Hematopoietic multipotent progenitor cell treated with erythropoietin and hydrocortisone succinate and interleukin-3 and kit ligand, for 17 days (in vitro differentiated cells): ENCODE measurements at places on chromosomes 2 and 18.

GRCh38 chr2:166293984-166294383, 81.8 kb downstream of the SCN9A start:
- no peak for DNase-seq

DNA sequence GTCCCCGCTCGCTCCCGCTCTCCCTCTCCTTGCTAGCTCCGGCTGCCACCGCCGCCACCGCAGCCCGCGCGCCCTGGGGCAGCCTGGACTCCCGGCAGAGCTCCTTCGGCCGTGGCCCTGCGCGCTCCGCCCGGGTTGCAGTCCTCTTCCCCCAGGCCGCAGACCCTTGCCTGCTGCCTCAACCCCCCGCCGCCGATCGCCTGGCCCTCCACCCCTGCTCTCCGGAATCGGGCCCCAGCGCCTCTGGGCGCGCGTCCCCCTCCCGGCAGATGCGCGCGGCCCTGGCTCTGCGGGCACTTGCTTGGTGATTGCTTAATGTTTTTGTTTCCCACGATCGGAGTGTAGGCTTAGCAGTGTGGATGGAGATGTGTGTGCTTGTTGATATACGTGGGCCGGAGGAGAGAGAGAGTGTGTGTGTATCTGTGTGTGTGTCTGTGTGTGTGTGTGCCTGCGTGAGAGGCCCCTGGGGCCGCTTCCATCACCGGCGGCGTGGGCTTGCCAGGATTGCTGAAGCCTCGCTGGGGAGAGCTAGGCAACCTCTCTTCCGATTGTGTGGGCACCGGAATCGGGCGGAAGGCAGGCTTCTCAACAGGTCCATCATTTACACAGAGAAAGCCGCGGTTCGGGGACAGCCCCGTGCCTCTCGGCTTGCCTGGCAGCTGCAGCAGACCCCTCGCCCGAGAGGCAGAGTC, 877 bp downstream of the INHBB start:
- DNase-seq: no peak

DNA sequence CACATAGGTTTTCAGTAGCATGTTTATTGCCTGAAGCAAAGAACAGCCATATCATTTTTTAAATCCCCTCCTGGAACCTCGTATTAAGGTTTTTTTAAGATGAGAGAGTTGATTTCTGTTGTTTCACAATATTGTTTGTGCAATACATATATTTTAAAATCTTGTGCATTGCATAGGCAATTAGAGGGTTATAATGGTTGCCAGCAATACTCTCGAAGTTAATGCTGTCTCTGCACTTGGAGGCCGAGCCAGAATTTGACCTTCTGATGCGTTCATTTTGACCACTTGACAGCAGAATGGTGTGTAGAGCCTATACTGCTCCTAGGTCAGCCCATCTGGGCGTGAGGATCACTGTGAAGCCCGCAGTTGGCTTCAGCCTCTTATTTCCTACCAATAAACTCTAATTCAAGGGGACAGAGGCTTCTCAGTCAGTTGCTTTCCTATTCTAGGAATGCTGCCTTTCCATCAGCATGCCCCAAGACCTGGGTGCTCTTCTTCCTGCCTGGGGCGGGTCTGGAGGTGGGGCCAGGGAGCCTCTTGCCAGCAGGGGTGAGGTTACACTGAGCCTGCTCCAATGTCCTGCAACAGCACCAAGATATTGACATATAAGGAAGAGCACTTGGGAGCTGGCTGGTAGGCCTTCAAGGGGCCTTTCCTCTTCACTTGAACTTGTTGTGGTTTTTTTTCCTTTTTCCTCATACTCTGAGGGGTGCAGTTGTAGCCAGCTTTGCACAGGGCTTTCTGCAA, 91.4 kb upstream of the BCL2L11 start:
- no peak for DNase-seq

- DNase-seq: no peak
Measured at GRCh38 chr2:84741182-84741822, 139.6 kb downstream of the TRABD2A start.

DNA sequence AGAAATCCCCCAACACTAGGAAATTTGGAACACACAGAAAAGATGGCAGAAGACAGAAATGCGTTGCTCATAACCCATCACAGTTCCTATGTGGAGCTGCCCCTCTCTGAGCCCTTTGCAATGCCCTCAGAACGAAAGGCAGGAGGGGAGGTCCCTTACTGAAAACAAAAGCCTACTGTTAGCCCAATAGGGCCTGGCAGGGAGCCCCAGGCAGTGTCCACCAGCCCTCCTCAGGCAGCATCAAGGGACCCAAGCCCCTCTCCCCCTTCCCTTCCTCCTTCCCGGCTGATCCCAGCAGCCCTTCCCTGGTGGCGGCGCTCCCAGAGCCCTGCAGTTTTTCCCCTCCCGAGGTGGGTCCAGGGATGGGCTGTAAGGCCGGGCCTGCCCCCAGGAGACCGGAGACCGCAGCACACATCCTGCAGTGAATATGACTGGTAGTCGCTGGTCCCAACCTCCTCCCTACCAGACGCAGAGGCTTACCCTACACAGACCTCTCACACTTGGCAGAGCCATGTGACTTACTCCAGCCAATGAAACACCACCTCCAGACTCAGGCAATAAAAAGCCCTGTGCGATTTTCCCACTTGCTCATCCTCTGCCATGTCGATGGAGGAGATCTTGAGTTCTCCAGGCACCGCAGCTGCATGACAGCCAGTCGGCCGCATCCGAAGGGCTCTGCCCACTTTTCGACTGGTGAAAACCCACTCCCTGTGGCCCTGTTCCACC, 19.4 kb upstream of the DUSP2 start:
- no peak for DNase-seq

DNA sequence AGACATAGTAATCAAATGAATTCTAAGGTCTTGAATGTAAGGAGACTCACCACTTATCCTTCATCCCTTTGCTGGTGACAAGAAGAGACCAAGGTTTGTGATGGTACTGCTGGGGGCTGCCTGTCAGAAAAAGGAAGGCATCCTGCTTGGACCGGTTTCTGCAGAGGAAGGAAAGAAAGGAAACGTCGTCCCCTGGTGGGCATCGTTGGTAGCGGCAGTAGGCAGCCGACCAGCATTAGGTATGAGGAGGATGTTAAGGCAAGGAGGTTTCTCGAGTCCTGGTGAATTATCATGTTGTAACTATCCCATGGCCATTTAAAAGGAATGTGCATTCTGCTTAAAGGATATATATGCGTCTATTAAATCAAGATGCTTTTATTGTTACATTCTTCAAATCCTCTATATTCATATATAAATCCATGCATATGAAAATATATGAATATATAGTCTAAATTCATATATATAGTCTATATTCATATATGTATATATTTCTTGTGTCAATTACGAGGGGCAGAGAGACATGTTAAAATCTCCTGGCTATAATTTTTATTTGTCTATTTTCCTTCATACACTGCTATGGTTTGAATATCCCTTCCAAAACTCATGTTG, 94.4 kb upstream of the TGFA start:
- DNase-seq: peak; percentile 61

- DNase-seq: no peak
Measured at GRCh38 chr2:30106543-30106942, 40.3 kb upstream of the YPEL5 start.

GRCh38 chr2:63842149-63843061, 709 bp downstream of the UGP2 start:
- DNase-seq: peak; percentile 32

DNA sequence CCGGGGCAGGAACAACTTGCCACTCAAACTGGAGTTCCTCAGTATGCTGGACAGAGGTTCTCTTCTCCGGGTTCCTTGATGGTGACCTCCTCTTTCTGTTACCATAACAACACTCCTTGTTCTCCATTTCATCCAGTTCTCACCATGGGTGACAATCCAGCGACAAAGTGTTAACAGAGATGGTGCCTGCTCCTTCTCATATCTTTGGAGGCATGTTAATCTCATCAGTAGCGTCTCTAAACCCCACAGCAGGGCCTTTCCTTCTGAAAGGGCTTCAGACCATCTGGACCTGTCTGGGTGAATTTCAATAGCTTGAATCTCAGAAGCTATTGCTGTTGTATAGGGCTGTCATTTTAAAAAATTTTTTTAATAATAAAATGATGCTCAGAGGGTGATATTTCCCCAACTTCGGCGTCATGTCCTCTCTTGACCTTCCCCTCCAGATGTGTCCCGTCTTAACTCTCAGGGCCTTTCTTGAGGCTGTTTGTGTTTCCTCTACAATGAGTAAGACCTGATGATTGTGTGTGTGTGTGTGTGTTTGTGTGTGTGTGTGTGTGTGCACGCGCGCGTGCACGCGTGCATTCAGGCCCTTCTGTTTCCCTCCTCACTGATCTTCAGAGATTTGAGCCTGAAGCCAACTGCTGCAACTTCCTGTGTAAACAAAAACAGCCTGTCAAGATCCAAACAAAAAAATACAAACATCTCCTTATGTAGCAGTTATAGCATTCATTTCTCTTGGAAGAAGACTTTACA, 24.3 kb upstream of the CETN1 start:
- no peak for DNase-seq

DNA sequence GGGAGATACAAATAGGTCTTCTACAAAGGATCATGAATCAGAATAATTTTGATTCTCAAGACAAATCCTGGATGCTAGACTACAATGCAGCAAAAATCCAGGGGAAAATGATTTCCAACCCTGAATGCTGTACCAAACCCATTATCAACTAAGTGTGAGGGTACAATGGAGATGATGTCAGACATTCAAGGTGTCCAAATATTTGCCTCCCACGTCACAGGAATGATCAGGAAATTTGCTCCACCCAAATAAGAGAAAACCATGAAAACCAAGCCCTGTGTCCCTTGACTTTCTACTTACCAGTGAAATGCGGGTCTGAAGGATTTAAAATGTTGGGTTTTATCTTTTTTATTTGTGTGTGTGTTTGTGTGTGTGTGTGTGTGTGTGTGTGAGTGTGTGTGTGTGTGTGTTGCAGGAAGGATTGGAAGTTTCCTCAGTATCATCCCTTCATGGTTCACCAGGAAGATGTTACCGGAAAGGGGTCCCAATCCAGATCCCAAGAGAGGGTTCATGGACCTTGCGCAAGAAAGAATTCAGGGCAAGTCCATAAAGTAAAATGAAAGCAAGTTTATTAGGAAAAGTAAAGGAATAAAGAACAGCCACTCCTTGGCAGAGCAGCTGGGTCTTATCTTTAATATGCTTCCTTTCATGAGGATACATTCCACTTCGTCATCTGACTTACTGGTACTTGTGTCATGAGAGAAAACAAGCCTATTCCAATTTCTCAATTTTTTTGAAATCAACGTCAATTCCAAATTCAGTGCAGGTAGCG, 61.1 kb upstream of the ID2 start:
- peak; percentile 25 for DNase-seq

- DNase-seq: no peak
Measured at GRCh38 chr2:229085439-229085838, 185.6 kb downstream of the PID1 start.

DNA sequence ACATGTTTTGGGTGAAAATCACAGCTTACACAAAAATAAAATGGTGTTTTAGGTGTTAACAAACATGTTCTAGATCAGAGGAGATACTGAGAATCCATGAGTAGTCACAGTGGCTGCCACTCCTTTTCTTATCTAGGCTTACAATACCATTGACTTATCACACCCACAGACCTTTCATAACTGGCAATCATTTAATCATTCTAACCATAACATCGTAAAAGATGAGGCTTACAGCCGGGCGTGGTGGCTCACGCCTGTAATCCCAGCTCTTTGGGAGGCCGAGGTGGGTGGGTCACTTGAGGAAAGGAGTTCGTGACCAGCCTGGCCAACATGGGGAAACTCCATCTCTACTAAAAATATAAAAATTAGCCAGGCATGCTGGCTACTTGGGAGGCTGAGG, 18.8 kb upstream of the SERPINB5 start:
- no peak for DNase-seq

GRCh38 chr18:24227977-24228666, 89.3 kb downstream of the CABYR start:
- DNase-seq: no peak

DNA sequence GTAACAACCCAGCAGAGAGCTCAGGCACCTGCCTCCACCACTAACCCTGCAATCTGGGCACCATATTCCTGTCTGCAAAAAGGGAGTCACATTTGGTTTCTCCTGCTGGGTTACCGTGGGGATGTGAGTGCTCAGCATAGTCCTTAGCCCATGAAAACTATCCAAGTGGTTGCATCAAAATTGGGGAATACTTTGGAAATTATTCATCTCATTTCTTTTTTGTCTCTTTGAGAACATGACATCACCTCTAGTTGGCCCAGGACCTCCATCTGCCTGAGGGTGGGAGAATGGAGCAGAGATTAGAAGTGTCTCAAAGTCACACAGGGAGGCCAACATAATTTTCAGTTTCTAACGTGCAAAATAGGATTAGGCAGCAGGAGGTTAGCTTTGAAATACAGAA, 19.3 kb upstream of the SPP2 start:
- no peak for DNase-seq

GRCh38 chr2:142952793-142953494, 75.5 kb downstream of the KYNU start:
- no peak for DNase-seq

DNA sequence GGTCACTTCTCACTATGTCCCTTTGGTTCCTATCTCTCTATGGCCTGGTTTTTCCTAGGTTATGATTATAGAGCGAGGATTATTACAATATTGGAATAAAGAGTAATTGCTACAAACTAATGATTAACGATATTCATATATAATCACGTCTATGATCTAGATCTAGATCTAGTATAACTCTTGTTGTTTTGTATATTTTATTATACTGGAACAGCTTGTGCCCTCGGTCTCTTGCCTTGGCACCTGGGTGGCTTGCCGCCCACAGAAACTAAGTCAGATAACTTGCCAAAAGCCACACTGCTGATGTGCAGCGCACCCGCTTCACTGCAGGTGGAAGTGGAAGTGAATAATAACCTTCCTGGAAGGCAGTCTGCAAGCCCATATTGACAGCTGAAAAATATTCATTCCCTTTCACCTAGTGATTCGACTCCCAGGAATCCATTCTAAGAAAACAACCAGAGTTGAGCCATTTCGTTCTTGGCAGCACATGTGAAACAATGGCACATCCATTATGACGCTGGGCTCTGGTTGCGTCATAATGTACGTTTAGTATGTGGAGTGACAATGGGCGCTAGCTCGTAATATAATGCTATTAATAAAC, 725 bp upstream of the ANKRD53 start:
- DNase-seq: no peak

DNA sequence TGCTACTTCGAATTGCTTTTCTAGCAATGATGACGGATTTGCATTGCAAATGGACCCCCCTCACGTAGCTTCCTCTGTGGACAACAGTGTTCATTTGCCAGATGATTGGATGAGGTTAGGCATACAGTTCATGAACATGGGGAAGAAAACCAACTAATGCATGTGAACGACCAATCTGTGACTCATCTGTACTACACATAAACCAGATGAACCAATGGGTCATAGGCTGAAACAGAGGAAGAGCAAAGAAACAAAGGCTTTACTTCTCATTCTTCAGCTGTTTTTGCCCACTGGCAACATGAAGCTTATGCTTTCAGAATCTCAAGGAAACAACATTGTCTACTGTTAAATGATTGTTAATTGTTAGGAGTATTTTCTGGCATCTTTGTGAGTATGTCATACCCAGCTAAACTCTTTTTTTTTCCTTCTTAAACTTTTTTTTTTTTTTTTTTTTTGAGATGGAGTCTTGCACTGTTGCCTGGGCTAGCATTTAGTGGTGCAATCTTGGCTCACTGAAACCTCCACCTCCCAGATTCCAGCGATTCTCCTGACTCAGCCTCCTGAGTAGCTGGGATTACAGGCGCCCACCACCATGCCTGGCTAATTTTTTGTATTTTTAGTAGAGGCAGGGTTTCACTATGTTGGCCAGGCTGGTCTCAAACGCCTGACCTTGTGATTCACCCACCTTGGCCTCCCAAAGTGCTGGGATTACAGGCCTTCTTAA, 35.5 kb downstream of the EFEMP1 start:
- no peak for DNase-seq

GRCh38 chr2:218026676-218027425, 24.1 kb upstream of the TNS1 start:
- no peak for DNase-seq
